ENCODE measurements at places on chromosomes 4 and X. TPM values are rescaled to one million over a fixed set of nuclear protein-coding genes. Genes with fewer than 3 reads are reported as not detected.

DNA sequence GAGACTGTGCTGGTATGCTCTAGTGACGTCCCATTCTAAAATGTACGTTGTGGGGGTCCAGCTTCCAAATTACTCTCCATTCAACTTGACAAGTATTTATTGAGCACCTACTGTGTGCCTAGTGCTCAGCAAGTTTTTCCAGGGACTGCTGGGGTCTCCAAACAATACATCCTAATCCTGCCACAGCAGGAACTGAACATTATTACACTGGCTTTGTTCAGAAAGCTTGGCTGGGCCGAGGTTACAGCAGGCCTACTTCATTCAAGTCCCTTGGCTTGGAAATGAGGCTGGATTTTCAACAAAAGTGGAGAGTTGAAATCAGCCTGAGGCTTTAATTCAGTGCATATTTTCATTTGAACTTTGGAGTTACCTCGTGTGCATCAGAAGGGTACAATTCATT, 78.0 kb downstream of the GUCY2F start:
- no peak for DNase-seq
- no peaks in the 10 kb centered on the region for H3K36me3 ChIP-seq
- H3K27me3 ChIP-seq = no peaks in the 10 kb centered on the region
- no peaks in the 10 kb centered on the region for H3K4me1 ChIP-seq
- H3K4me3 ChIP-seq = no peak overlapping the region

GRCh38 chr4:2249526-2250356, 7.8 kb upstream of the HAUS3 start:
- no peaks in the 10 kb centered on the region for H3K27me3 ChIP-seq
- no peaks in the 10 kb centered on the region for H3K4me1 ChIP-seq
- no peak overlapping the region for H3K4me3 ChIP-seq
- DNase-seq = no peak

GRCh38 chr4:7375427-7375826, 59.3 kb downstream of the PSAPL1 start:
- H3K27me3 ChIP-seq = no peaks in the 10 kb centered on the region
- no peaks in the 10 kb centered on the region for H3K36me3 ChIP-seq
- H3K27ac ChIP-seq = no peak overlapping the region
- H3K4me3 ChIP-seq = no peak overlapping the region

Gene NEXMIF
- 0.49 TPM for polyA plus RNA-seq

Gene SNCA
- 12.7 TPM for polyA plus RNA-seq

All from small intestine (tissue), 16 donors.